ENCODE measurements at places on chromosomes 4 and X.

GRCh38 chr4:121255986-121256750 lies 92.0 kb upstream of the TNIP3 start:
- DNase-seq, result no peak

DNA sequence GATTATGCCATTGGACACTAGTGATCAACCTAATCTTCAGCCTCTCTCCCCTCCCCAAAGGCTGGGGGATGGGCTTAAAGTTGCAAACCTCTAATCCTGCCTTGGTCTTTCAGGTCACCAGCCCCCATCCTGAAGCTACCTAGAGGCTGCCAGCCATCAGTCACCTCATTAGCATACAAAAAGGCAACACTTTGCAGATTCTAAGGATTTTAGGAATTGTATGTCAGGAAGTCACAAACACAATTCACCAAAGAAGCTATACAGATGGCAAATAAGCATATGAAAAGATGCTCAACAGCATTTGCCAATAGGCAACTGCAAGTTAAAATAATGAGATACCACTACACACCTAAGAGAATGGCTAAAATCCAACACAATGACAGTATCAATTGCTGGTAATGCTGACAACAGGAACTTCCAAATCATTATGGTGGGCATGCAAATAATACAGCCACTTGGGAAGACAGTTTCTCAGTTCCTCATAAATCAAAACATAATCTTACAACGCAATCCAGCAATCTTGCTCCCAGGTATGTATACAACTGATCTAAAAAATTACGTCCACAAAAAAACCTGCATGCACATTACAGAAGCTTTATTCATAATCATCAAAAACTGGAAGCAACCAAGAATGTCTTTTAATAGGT lies 9.0 kb upstream of the PIM2 start:
- DNase-seq, result no peak

DNA sequence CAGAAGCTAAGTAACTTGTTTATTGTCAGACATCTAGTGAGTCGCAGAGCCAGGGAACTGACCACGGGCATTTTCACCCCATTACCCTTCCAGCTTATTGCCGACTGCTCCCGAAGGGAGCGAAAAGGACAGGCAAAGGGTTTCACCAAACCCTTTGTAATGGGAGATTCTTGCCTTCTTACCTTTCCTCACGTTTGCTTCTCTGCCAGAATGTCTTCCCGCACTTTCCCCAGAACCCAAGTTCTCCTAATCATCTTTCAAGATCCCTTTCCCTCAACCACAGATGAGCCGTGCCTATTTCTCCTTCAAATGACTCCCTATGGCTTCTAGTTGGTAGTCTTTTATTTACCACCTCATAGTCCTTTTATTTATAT lies 520 bp upstream of the SRP72 start:
- DNase-seq, result no peak

GRCh38 chr4:70359115-70359661 lies 1.4 kb upstream of the SMR3A start:
- DNase-seq, result no peak

DNA sequence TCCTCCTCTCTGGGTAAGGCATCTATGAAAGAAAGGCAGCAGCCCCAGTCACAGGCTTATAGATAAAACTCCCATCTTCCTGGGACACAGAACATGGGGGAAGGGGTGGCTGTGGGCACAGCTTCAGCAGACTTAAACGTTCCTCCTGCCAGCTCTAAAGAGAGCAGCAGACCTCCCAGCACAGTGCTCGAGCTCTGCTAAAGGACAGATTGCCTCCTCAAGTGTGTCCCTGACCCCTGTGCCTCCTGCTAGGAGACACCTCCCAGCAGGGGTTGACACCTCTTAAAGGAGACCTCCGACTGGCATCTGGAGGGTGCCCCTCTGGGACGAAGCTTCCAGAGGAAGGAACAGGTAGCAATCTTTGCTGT lies 89.9 kb downstream of the EFHC2 start:
- no peak for DNase-seq
